ENCODE measurements at places on chromosomes 7 and 10. TPM values are rescaled to one million over a fixed set of nuclear protein-coding genes. Genes with fewer than 3 reads are reported as not detected.

- H3K4me1 ChIP-seq, result no peaks in the 10 kb centered on the region
- H3K27ac ChIP-seq, result no peak overlapping the region
- H3K27me3 ChIP-seq, result no peaks in the 10 kb centered on the region
- no peak for DNase-seq
Measured at GRCh38 chr10:120794390-120794789, 56.8 kb upstream of the WDR11 start.

DNA sequence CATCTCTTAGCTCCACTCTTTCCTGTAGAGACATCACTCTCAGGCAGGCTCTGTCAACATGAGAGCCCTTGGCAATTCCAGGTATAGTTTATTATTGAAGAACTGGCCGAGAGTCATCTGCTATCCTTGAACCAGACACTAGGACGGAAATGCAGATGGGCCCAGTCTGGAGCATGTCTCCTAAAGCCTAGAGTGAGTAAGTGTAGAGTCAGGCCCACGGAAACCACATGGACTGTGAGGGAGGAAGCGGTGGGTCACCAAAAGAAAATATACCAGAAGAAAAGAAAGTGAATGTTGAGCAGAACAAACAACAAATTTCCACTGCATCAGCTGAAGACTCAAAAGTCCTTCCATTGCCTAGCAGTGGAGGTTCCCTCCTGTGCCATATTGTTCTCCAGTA lies 15.7 kb upstream of the RELN start:
- H3K4me3 ChIP-seq, result no peak overlapping the region
- no peak overlapping the region for H3K27ac ChIP-seq
- H3K27me3 ChIP-seq, result peaks cover 1% of the 10 kb centered on the region
- H3K4me1 ChIP-seq, result no peaks in the 10 kb centered on the region
- H3K36me3 ChIP-seq, result no peaks in the 10 kb centered on the region
- DNase-seq, result no peak

DNA sequence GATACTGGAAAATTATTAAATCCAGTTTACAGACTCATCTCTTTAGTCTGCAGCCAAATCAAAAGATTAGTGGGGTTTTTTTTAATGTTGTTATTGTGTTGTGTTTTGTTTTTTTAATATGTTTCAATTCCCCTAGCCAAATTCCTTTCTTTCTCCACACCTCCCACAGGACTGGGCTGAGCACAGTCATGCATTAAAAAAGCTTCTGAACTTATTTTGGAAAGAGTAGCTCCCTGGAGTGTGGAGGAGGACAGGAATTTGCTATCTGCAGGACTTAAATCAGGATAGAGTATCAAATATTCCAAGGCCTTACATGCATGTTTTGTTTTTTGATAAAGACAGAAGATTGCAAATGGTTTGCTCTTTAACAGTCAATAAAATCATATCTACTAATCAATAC lies 90.7 kb downstream of the GNAI1 start:
- no peak for DNase-seq
- H3K4me3 ChIP-seq, result no peak overlapping the region
- no peak overlapping the region for H3K27ac ChIP-seq
- H3K36me3 ChIP-seq, result no peaks in the 10 kb centered on the region
- H3K27me3 ChIP-seq, result no peaks in the 10 kb centered on the region

- H3K36me3 ChIP-seq, result no peaks in the 10 kb centered on the region
- peaks cover 4% of the 10 kb centered on the region for H3K27me3 ChIP-seq
- H3K4me3 ChIP-seq, result no peak overlapping the region
- H3K4me1 ChIP-seq, result peaks cover 15% of the 10 kb centered on the region
- no peak overlapping the region for H3K27ac ChIP-seq
Measured at GRCh38 chr7:151336027-151336708, 5.4 kb upstream of the NUB1 start.

GDF2 gene
- polyA plus RNA-seq, result not detected

PBLD gene
- polyA plus RNA-seq, result 1.5 TPM

All from immature natural killer cell (primary cell).